ENCODE measurements at places on chromosomes 6 and 20.

GRCh38 chr6:7505189-7505699 lies 36.2 kb upstream of the DSP start:
- DNase-seq: peak; percentile 86

DNA sequence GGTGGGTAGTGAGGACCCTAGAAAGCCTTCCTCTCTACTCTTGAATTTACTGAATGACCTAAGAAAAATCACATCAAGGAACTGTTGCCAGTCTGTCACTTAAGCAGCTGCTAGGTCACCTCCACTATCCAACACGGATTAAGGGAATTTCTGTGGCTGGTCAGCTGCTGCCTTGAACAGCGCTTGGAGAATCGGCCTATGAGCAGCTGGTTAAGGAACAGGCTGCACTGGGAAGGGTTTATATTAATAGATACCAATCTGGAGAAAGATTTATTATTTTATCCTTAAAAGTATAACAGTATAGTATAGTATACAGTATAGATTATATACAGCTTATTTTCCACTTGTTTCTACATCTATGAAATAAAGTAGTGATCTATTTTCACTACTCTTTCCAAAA lies 6.5 kb downstream of the PTPRK start:
- DNase-seq: no peak

GRCh38 chr20:63835021-63835858 lies 4.2 kb upstream of the ZBTB46 start:
- peak; percentile 95 for DNase-seq

DNA sequence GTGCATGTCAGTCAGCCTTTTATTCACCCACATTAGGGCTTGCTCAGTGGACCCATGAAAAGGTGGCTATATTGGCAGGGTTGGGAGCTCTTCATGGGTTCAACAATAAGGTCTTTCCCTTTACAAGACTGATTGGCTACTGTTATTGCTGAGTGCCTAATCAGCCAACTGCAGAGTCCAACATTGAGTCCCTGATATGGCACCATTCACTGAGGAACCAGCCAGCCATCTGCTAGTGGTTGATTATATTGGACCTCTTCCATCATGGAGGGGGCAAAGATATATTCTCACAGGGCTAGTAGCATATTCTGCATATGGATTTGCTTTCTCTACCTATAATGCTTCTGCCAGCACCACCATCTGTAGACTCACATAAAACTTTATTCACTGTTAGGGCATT lies 69.9 kb downstream of the CDKAL1 start:
- no peak for DNase-seq

- DNase-seq: no peak
Observed at GRCh38 chr20:31663838-31664695, 26.4 kb downstream of the COX4I2 start.

DNA sequence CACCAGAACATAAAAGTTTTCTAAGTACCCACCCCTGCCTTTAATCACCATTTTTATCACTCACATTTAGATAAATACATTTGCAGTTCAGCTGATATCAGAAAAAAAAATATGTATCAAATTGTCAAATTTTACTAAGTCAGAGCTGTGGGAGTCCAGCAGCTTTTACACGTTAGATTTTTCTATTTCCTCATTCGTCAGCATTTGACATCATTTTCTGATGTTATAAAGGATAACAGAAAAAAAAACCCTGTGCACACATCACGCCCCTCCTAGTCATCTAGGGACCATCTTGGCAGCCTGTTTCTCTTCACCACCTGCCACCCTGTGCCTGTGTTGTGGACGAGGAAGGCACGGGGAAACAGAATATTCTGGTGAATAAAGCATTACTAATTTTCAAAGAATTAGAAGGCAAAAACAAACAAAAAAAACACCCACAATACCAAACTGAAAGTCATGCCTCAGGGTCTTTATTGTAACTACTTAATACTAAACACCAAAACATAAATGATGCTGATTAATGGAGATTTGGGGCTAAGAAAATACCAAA lies 12.4 kb downstream of the B4GALT5 start:
- peak; percentile 36 for DNase-seq
